ENCODE measurements at places on chromosomes 6 and 20.

- no peak for DNase-seq
These were observed 47.1 kb upstream of the GATA5 start for GRCh38 chr20:62522748-62523396.

DNA sequence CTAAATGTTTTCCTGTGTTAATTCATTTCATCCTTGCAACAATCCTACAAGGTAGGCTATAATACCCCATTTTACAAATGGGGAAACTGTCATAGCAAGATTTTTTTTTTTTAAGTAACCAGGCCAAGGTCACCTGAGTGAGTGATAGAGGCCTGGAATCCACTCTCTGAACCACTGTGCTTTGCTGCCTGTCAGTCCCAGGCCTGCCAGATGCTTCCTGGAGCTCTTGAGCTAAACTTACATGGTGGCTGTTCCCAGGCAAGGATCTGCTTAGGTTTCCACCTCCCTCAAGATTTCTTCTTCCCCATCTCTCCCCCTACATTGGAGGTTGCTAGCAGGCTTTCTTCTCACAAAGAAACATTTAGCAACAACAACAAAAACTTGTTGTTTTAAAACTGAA is 32.7 kb upstream of the RNF8 start:
- no peak for DNase-seq

DNA sequence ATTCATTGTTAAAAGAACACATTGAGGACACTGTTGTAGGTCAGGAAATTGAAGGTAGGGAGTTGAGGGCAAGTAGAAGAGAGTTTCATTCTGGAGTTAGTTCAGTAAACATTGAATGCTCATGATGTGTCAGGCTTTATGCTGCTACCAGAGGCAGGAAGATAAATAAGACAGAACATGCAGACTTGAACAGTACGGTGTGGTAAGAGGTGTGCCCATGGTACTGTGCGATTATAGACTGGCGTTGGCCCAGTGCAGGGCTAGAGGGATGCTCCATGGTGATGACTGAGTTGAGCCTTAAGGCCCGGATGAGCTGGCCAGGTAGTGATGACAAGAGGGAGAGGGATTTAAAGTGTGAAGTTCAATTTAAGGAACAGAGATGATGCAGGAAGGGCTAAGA is 50.8 kb downstream of the CARMIL1 start:
- DNase-seq, result no peak

GRCh38 chr20:4040283-4041179 is 25.2 kb upstream of the RNF24 start:
- no peak for DNase-seq
